ENCODE measurements at places on chromosomes 1 and 21.

- DNase-seq: no peak
These were observed 14.7 kb downstream of the HYI start for GRCh38 chr1:43438953-43439581.

GRCh38 chr1:42684139-42684538, 1.9 kb downstream of the YBX1 start:
- no peak for DNase-seq

GRCh38 chr1:90561103-90561783, 155.9 kb downstream of the BARHL2 start:
- DNase-seq: no peak

DNA sequence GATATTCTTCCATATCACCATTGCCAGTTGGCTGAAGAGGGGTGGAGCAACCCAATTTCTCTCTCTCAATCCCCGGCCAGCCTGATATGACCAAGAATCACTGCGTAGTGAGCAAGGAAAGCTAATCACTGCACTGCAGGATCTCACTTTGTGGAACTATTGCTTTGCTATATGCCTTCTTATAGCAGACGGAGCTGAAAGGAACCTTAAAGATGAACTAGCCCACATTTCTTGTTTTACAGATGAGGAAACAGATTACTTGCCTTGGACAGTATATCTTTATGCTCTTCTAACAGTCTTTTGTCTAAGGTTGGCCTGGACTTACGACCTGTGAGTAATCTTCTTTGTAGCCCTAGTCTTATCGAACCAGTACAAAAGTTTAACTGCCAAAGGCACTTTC, 7.6 kb downstream of the APOBEC4 start:
- DNase-seq: no peak

GRCh38 chr1:58005212-58005611, 541.3 kb downstream of the OMA1 start:
- DNase-seq: no peak

GRCh38 chr1:147586414-147586813, 45.1 kb downstream of the BCL9 start:
- no peak for DNase-seq

DNA sequence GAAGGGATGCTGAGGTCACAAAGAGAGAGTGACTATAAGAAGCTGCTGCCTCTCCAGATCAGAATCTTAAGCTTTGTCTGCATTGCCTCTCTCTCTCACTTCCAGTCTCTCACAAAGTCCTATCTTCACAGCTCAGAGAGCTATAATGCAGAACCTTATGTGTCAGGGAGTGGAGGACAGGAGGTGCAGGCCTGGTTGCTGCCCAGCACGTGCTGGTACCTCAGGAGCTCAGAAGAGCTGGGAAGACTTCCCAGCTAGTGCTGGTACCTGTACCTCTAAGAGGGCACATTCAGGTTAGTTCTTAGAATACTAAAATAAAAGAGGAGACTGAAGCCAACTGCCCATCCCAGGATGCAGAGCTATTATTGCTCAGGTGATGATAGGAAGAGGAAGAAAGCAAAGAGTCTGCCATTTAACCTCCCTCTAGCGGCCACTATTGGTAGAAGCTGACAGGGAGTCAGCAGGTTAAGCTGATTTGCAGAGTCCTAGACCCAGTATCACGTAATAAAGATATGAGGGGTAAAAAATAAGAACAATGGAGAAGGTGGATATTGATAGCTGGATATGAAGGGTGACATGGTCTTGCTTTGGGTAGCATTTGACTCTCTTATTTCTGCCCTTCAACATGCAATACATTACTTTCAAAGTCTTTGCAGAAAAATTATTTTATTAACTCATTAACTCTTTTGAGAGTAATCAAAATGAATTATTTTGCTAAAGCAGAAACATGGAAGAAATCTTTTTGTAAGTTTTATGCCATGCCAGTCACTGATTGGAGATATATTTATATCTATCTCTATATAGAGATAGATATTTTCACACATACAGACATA, 138.1 kb upstream of the HMCN1 start:
- peak; percentile 2 for DNase-seq

- DNase-seq: no peak
These were observed 436.3 kb downstream of the PTPRU start for GRCh38 chr1:29672416-29673227.

DNA sequence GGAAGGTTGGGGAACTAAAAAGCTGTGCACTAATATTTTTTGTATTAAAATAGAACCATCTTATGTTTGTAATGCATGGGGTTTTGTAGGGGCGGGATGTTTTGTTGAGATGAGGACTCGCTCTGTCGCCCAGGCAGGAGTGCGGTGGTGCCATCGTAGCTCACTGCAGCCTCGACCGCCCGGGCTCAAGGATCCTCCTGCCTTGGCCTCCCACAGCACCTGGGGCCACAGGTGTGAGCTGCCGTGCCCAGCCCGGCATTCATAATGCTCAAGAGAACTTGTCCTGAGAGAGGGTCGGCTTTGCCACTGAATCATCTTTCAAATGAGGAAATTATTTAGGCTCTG, 3.0 kb upstream of the C1orf159 start:
- DNase-seq: no peak

GRCh38 chr1:192024881-192025280, 133.4 kb upstream of the RGS18 start:
- no peak for DNase-seq

DNA sequence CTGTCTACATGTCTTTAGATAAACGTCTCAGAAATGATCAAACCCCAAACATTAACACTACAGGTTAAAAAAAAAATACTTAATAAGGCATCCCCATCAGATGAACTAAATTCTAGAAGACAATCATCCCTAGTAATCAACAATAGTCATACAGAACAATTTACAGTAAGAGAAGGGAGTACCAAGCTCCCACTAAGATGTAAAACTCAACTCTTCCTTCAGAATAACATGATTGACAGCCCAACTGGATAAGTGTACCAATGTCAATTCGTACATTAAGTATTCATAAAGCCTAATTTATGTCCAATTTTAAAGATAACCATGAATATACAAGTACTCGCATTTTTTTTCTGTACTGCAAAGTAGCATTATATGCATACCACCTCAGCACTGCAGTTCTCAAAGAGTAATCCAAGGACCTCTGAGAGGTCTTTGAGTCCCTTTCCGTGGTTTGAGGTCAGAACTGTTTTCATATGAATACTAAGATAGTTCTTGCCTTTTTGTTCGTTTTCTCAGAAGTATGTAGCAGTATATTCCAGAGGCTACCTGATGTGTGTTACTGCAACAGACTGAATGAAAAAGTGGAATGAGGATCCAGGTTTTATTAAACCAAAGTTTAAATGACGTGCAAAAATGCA, 6.6 kb downstream of the SCAF4 start:
- DNase-seq: no peak

- no peak for DNase-seq
These were observed 1.0 kb downstream of the AKR7A2 start for GRCh38 chr1:19310720-19311502.

GRCh38 chr21:42455754-42456440, 40.1 kb downstream of the RSPH1 start:
- no peak for DNase-seq

- DNase-seq: no peak
These were observed 108.0 kb downstream of the TAS1R2 start for GRCh38 chr1:18751425-18751824.

DNA sequence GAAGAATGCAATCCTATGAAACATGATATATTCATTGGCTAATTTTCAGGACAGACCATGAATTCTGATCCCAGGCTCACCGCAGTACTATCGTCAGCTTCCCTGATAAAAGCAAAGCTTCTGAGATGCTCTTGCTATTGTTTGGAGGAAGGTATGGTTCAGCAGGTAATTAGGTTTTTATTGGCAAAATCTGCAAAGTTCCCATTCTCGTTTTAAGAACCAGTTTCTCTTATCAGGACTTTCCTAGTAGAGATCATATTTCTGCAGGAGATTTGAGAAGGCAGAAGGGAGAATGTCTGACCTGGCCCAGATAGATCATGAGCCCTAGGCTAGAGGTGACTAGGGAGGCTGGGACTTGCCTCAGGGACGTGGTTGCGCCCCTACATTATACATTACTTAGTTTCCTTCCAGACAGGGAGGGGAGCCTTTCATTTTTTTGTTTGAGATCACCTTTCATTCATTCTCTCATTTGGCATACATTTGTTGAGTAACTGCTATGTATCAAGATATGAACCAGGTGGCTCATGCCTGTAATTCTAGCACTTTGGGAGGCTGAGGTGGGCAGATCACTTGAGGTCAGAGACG, 108.8 kb downstream of the NRIP1 start:
- DNase-seq: no peak

GRCh38 chr1:94983171-94983739, 56.3 kb upstream of the CNN3 start:
- no peak for DNase-seq

- no peak for DNase-seq
These were observed 736 bp downstream of the KCNC4 start for GRCh38 chr1:110210604-110211495.

DNA sequence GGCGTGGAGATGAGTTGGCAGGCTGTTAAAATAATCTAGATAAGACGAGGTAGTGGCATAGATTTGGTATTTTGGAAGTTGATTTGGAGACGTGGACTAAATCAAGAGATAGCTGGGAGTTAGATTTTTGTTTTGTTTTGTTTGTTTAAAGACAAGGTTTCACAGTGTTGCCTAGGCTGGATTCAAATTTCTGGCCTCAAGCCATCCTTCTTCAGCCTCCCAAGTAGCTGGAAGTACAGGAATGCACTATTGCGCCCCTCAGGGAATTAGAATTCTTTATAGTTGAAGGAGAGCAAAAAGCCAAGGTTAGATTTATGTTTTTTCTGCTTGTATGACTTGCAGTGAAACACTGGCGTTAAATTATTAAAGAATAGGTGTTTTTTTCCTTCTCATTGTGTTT, 22.3 kb upstream of the SNRPE start:
- no peak for DNase-seq

DNA sequence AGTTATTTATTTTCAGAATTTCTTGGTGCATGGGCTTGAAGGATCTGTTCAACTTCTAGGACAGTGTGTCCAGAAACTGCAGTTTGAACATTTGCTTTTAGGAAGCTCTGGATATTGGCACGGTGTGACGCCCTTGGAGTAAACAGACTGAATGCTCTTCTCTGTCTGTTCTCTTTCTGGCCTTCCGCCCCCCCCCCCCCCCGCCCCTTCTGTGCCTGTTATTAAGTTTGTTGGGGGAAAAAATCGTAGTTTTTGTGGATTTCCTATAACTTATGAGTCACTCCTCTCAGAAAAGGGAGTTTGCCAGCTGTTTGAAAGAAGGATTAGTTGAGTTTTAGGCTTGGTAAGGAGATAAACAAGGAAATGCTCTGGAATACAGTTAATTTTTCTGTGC, 1.2 kb downstream of the KCTD3 start:
- DNase-seq: no peak

DNA sequence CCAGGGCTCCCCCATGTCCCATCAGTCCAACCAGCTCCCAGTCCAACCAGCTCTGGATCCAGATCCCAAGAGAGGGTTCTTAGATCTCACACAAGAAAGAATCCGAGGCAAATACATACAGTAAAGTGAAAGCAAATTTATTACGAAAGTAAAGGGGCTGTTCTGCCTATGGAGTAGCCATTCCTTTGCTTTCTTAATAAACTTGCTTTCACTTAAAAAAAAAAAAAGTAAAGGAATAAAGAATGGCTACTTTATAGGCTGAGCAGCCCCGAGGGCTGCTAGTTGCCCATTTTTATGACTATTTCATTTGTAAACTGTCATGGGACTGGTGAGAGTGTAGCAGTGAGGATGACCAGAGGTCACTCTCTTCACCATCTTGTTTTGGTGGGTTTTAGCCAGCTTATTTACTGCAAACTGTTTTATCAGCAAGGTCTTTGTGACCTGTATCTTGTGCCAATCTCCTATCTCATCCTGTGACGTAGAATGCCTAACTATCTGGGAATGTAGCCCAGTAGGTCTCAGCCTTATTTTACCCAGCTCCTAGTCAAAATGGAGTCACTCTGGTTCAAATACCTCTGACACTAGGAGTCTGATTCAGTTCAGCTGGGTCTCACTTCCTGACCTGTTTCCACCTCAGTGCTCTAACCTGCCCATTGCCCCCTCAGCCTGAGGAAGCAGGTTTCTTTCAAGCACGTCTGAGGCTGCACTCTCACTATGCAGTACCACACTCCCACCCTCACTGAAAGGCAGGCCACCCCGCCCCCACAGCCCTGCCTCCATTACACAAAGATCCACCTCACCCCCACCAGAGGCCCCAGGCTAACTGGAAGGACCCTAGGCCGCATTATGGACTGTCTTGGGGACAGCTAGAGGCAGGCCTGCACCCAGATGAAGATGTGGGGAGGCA, 26.5 kb upstream of the ATP2B4 start:
- no peak for DNase-seq

GRCh38 chr1:5901150-5901549, 91.1 kb downstream of the NPHP4 start:
- no peak for DNase-seq

Measured in activated naive CD4-positive, alpha-beta T cell (primary cell).